ENCODE measurements at places on chromosomes 3 and 15.

DNA sequence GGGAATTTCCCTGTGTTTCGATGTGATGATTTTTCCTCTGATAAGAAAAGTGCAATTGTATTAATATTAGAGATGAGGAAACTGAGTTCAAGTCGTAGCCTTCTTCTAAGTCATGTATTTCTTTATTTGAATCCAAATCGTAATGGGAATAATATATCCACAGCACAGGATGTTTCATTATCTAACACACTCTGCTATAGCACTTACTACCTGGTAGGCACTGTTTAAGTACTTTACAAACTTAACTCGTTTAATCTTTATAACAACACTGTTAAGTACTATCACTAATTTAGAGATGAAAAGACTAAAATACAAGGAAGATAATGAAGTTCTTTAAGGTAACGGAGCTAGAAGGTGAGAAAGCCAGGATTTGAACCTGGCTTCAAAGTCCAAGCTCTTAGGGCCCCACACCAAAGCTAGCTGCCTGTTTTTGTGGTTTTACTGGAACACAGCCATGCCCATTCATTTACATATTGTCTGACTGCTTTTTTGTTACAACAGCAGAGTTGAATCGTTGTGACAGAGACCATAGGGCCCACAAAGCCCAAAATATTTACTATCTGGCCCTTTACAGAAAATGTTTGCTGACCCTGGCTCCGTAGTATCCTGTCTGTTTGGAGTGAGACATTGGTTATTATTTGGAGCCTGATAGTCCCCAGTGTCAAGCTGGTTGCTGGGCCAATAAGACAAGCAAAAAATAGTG is 9.6 kb upstream of the ATP13A3 start:
- DNase-seq: no peak

DNA sequence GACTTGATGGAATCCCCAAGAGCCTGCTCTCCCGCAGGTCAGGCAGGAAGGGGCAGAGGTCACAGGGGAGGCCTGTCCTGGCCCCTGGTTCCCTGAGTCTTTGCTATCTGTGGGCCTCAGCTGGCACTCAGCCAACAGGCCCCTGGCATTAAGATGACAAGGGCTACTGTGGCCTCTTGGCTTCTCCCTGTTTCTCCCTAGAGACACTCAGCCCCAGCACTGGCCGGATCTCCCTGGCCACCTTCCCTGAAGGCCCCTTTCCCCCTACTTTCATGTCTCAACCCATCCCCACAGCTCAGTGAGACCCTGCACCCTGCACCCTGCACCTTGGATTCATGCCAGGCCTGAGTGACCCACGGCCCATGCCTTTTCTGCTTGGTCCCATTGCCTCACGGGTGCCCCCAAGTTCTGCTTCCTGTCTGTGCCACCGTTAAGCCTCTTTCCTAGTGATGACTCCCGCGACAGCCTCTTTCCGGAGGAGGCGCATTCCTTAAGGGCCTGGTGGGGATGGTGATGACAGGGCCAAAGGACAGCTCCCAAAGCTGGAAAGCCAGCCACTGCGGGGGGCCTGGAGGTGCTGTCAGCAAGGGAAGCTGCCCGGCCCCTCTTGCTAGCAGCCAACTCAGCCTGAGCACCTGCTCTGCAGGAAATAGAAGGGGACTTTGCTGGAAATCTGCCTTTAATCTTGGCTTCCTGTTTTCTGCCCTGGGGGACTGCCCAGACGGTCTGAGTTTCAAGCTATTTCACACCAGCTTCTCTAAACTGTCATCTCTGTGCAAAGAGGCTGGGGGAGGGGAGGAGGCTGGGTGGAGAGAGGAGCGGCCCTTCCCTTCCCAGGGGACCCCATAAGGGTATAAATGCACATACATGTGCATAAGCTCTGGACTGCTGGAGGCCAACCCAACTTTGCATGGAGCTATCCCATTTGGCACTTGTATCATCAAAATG is 4.8 kb upstream of the CSK start:
- no peak for DNase-seq

- DNase-seq: no peak
These were observed 67.4 kb upstream of the UNC13C start for GRCh38 chr15:53910852-53911251.

DNA sequence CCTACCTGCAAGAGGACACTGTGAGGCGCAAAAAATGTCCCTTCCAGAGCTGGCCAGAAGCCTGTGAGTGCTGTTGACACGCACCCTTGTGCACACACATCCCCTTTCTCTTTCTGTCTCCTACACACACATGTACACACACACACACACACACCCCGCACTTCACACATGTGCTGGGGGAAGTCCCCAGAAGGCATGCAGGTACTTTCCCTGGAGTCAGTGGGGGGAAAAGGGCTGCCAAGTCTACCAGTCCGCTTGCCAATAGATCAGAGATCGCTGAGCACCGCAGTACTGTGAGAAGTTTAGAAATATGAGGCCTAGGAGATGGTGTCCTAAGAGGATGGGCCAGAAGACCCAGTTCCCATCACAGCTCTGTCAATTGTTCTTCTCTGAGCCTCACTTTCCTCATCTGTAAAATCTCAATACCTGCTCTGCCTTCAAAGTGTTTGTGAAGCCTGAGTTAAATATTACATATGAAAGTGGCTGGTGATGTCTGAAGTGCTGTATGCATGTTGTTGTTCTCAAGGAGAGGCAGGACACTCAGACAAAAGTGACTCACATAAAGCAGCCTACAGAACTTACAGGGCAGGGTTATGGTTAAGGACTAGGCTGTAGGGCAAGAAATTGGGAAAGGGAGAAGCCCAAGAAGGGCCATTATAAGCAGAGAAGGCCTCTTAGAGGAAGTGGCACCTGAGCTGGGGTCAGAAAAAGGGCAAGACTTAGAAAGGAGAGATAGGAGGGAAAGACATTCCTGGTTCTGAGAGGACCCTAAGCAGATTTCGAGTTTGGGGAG is 6.8 kb downstream of the IL17RE start:
- no peak for DNase-seq

DNA sequence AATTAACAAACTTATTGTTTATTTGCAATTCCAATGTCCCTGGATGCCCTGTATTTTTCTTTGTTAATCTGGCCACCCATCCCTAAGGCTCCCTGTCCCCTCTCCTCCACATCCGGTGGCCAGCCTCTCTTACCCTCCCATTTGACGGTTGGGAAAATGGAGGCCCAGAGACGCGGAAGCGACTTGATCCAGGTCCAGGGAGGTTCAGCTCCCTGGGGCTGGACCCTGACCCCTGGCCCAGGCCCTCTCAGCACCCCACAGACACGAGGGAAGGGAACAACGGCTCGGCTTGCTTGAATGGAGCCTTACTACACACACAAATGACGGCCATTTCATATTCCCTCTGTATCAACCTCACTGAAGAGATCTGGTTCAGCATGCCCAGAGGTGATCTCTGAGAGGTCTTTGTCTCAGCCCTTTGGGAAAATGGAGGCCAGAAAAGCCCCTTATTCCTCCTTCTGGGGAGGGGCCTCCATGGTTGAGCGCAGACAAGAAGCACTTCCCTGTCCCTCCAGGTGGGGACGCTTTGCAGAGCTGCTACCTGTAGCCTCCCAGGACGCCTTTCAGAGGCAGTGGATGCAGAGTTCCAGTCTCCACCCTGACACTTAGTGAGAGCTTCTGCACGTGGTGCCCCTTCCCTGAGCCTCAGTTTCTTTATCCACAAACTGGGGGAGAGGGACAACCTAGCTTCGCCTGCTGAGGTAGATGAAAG is 82.1 kb downstream of the ATP2B2 start:
- DNase-seq: no peak

GRCh38 chr15:70283511-70283910 is 185.8 kb upstream of the TLE3 start:
- DNase-seq: no peak

Measured in nephron progenitor cell (in vitro differentiated cells).